A549 treated with GW870086 at 1 μM for 4 hours (cell line): ENCODE measurements at places on chromosomes 3 and 15. TPM values are rescaled to one million over a fixed set of nuclear protein-coding genes. Genes with fewer than 3 reads are reported as not detected.

The KCNMB2 gene
- total RNA-seq = not detected in 5 replicates

The OR5K2 gene
- not detected in 5 replicates for total RNA-seq

The GOLGA6B gene
- total RNA-seq = 0.08 TPM in 1 of 5 replicates, not detected in the others

The RPS17 gene
- total RNA-seq = 3,849 to 4,455 TPM (median 3,970 TPM) in 5 replicates

The LNP1 gene
- 0.66 to 1.3 TPM (median 0.89 TPM) in 5 replicates for total RNA-seq

The GABPB1 gene
- total RNA-seq = 28.5 to 36.6 TPM (median 35.5 TPM) in 5 replicates

The THSD4 gene
- 19.4 to 29.2 TPM (median 26.4 TPM) in 5 replicates for total RNA-seq

The C15orf40 gene
- total RNA-seq = 42.0 to 49.8 TPM (median 42.9 TPM) in 5 replicates

The EEFSEC gene
- total RNA-seq = 8.3 to 10.5 TPM (median 9.8 TPM) in 5 replicates

The CCDC39 gene
- 0.17 TPM in 1 of 5 replicates, not detected in the others for total RNA-seq

The SNTN gene
- total RNA-seq = not detected in 5 replicates

The DPPA2 gene
- total RNA-seq = not detected in 5 replicates

The TICRR gene
- 10.4 to 14.1 TPM (median 12.1 TPM) in 5 replicates for total RNA-seq

The CASR gene
- not detected in 5 replicates for total RNA-seq

The RLBP1 gene
- total RNA-seq = not detected in 5 replicates

The SLC24A5 gene
- not detected in 5 replicates for total RNA-seq

The ACTRT3 gene
- 2.4 to 3.4 TPM (median 3.1 TPM) in 5 replicates for total RNA-seq

The ANKRD63 gene
- total RNA-seq = 0.25 to 0.41 TPM (median 0.37 TPM) in 5 replicates

The SLC22A14 gene
- total RNA-seq = not detected in 5 replicates

The PAQR5 gene
- total RNA-seq = 88.0 to 124 TPM (median 110 TPM) in 5 replicates

The PLSCR5 gene
- total RNA-seq = not detected in 5 replicates

The UBAP1L gene
- 0.61 to 0.85 TPM (median 0.65 TPM) in 5 replicates for total RNA-seq

The ZBTB47 gene
- total RNA-seq = 4.6 to 6.6 TPM (median 5.7 TPM) in 5 replicates

The FGF12 gene
- 0.46 to 0.71 TPM (median 0.65 TPM) in 5 replicates for total RNA-seq

The PPP1R14D gene
- 0.24 to 0.41 TPM in 2 of 5 replicates, not detected in the others for total RNA-seq

The IL16 gene
- 0.21 TPM in 1 of 5 replicates, not detected in the others for total RNA-seq

The GOLGA6D gene
- total RNA-seq = 0.05 to 0.09 TPM in 2 of 5 replicates, not detected in the others

The STAC gene
- total RNA-seq = 2.1 to 2.6 TPM (median 2.4 TPM) in 5 replicates

The LRRK1 gene
- 13.7 to 18.2 TPM (median 17.3 TPM) in 5 replicates for total RNA-seq

The FSTL1 gene
- total RNA-seq = 50.9 to 70.0 TPM (median 69.0 TPM) in 5 replicates
